ENCODE measurements at places on chromosomes 7 and 10. TPM values are rescaled to one million over a fixed set of nuclear protein-coding genes. Genes with fewer than 3 reads are reported as not detected.

PIP gene
- not detected for total RNA-seq

PIK3CG gene
- total RNA-seq = 35.4 TPM

DNA sequence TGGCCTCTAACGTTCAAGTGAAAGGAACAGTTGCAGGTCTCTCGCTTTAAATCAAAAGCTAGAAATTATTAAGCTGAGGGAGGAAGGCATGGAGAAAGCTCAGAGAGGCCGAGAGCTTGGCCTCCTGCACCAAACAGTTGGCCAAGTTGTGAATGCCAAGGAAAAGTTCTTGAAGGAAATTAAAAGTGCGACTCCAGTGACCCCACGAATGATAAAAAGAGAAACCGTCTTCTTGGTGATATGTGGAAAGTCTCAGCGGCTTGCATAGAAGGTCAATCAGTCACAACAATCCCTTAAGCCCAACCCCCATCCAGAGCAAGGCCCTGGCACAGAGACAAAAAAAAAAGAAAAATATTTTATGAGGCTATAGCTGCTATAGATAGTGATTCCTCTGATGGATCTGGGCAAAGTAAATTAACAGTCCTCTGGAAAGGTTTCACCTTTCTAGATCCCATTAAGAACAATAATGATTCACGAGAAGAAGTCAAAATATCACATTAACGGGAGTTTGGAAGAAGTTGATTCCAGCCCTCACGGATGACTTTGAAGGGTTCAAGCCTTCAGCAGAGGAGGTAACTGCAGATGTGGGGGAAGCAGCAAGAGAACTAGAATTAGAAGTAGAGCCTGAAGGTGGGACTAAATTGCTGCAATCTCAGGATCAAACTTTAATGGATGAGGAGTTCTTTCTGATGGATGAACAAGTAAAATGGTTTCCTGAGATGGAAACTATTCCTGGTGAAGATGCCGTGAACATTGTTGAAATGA is 42.5 kb upstream of the INPP5A start:
- DNase-seq = no peak

GRCh38 chr10:76576276-76576962 is 1061.2 kb downstream of the KCNMA1 start:
- no peak for DNase-seq

GRCh38 chr10:22314852-22315251 is 1.3 kb upstream of the COMMD3 start:
- no peak for DNase-seq
